Activated CD8-positive, alpha-beta T cell treated with anti-CD3 and anti-CD28 coated beads, Interleukin-2, amount 10 ng/mL, durations not matched to agents 7 days and 5 days (primary cell): ENCODE measurements at places on chromosomes 2 and 18. TPM values are rescaled to one million over a fixed set of nuclear protein-coding genes. Genes with fewer than 3 reads are reported as not detected.

GRCh38 chr2:211823886-211824479 is 714.6 kb downstream of the ERBB4 start:
- H3K36me3 ChIP-seq, result no peaks in the 10 kb centered on the region
- H3K4me1 ChIP-seq, result no peaks in the 10 kb centered on the region
- DNase-seq, result no peak
- H3K27ac ChIP-seq, result no peak overlapping the region
- H3K4me3 ChIP-seq, result no peak overlapping the region

GRCh38 chr18:6270771-6271216 is 143.9 kb downstream of the L3MBTL4 start:
- no peaks in the 10 kb centered on the region for H3K36me3 ChIP-seq
- no peak for DNase-seq
- no peak overlapping the region for H3K4me3 ChIP-seq
- H3K4me1 ChIP-seq, result peaks cover 5% of the 10 kb centered on the region
- H3K27me3 ChIP-seq, result no peaks in the 10 kb centered on the region

GRCh38 chr2:73292316-73292905 is 937 bp downstream of the EGR4 start:
- DNase-seq, result no peak
- peaks cover 70% of the 10 kb centered on the region for H3K27me3 ChIP-seq
- peaks cover 20% of the 10 kb centered on the region for H3K4me1 ChIP-seq
- no peak overlapping the region for H3K27ac ChIP-seq

- no peaks in the 10 kb centered on the region for H3K27me3 ChIP-seq
- DNase-seq, result peak; percentile 9
- H3K4me3 ChIP-seq, result no peak overlapping the region
- no peak overlapping the region for H3K27ac ChIP-seq
Measured at GRCh38 chr2:108906403-108907077, 82.5 kb downstream of the EDAR start.

DNA sequence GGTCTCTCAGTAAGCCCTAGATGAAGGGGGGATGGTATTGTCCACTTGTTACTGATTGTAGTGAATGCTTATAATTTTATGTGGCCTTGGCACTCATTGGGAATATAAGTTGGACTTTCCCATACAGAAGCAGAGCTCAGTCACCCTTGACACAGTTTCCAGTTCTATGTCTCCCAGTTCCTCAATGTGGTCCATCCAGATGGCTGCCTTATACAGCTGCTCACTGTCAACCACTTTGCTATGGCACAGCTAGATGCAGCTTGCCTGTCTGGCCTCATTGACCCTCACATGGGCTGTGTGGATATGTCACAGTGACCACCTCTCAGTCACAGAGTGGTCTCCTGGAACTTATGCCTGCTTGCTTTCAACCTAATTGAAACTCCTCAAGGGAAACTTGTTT is 21.7 kb downstream of the SLC39A6 start:
- peaks cover 3% of the 10 kb centered on the region for H3K4me1 ChIP-seq
- H3K4me3 ChIP-seq, result no peak overlapping the region
- no peak for DNase-seq
- no peak overlapping the region for H3K27ac ChIP-seq

GRCh38 chr2:227506456-227506855 is 34.5 kb downstream of the AGFG1 start:
- DNase-seq, result no peak
- H3K4me1 ChIP-seq, result peaks cover 25% of the 10 kb centered on the region
- H3K27me3 ChIP-seq, result no peaks in the 10 kb centered on the region
- no peak overlapping the region for H3K4me3 ChIP-seq
- peaks cover 24% of the 10 kb centered on the region for H3K36me3 ChIP-seq
- H3K27ac ChIP-seq, result no peak overlapping the region

Gene MAPK4
- total RNA-seq, result not detected

Gene C1QL2
- total RNA-seq, result not detected

Gene ALPI
- total RNA-seq, result not detected
